ENCODE measurements at places on chromosomes 7 and 10. TPM values are rescaled to one million over a fixed set of nuclear protein-coding genes. Genes with fewer than 3 reads are reported as not detected.

Gene GARS1
- total RNA-seq, result 424 TPM

Gene ZFAND4
- total RNA-seq, result 6.6 TPM

Gene LRMDA
- 0.30 TPM for total RNA-seq

Gene AOAH
- total RNA-seq, result not detected

Gene C10orf62
- total RNA-seq, result 0.23 TPM

Gene PNLIPRP2
- total RNA-seq, result not detected

Gene DEPP1
- 20.9 TPM for total RNA-seq

Gene MXI1
- 20.2 TPM for total RNA-seq

Gene GALNT17
- not detected for total RNA-seq

Gene ITPRID1
- not detected for total RNA-seq

Gene NPFFR1
- total RNA-seq, result not detected

Gene FLNC
- total RNA-seq, result 226 TPM
